ENCODE measurements at places on chromosomes 2 and 18. TPM values are rescaled to one million over a fixed set of nuclear protein-coding genes. Genes with fewer than 3 reads are reported as not detected.

DNA sequence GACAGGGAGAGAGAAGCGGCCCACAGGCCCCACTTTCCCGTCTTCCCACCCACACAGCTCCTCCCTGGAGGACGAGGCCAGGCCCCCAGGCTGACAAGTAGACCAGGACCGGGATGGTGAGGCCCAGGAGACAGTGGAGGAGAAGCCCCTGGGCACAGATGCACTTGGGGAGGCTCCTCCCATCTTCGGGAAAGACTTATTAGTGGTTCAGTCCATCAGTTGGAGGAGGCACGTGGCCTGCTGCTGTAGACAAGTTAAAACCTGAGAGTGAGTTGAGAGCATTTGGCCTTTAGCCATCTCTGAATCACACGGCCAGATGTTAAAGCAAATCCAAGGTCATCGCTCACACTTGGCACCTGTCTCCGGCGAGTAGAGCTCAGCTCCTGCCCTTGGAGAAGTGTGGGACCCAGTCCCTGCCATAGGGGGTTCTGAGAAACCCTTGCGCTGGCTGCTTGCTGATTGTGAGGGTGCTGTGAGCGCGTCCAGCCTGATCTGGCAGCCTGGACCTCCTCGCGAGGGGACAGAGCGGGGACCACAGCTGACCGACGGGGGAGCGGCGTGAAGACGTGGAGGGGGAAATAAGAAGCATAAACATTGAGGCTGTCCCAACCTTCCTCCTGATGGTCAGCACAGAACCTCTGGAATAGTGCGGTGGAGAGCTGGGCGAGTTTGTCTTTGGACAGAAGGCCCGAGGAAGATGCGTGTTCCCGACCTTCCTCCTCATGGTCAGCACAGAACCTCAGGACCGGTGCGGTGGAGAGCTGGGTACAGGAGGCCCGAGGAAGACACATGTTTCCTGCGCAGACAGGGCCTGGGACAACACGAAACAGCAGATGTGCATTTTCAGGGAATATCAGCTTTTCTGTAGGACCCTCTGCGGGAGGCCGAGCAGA, 24.7 kb upstream of the ALLC start:
- peak; percentile 9 for DNase-seq

RBBP8 gene
- 31.9 TPM for total RNA-seq

DNA sequence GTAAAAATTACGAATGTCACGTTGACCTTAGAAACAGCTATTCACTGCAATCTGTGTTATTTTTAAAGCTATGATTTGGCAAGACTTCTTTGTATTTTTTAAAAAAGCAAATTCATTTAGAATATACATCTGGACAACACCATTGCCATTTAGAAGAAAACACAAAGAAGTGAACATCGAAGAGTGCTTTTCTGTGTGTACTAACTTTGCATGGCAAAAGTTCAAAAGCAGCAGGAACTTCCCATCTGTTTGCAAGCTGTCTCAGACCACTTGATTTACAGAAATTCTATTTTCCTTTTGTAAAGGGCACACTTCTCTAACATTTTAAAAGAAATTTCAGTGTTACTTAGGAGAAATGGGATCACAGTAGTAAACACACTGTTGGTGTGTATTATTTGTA, 145.9 kb downstream of the CALCRL start:
- no peak for DNase-seq

DNA sequence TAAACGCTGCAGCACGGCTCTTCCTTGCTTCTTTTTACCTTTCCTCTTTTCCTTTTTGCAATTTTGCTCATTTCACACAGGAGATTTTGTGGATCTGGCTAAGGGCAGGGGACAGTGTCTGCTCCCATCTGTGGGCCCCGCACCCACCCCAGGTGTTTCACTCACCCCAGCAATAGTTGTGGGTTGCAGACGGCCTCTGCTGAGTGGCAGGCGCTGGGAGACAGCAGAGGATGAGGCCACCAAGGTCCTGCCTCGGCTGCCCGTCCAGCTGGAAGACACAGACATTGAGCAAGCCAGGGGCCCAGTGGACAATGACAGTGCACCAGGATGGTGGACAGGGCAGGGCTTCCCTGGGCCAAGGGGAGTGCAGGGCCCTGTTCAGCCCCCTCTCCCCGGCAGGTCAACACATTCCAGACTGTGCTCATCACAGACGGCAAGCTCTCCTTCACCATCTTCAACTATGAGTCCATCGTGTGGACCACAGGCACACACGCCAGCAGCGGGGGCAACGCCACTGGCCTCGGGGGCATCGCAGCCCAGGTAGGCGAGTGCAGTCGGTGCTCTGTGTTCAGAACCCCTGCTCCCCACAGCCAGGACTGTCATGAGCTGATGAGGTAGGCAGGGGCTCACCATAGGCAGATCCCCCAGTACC, 35.0 kb downstream of the SNED1 start:
- DNase-seq: no peak

DNA sequence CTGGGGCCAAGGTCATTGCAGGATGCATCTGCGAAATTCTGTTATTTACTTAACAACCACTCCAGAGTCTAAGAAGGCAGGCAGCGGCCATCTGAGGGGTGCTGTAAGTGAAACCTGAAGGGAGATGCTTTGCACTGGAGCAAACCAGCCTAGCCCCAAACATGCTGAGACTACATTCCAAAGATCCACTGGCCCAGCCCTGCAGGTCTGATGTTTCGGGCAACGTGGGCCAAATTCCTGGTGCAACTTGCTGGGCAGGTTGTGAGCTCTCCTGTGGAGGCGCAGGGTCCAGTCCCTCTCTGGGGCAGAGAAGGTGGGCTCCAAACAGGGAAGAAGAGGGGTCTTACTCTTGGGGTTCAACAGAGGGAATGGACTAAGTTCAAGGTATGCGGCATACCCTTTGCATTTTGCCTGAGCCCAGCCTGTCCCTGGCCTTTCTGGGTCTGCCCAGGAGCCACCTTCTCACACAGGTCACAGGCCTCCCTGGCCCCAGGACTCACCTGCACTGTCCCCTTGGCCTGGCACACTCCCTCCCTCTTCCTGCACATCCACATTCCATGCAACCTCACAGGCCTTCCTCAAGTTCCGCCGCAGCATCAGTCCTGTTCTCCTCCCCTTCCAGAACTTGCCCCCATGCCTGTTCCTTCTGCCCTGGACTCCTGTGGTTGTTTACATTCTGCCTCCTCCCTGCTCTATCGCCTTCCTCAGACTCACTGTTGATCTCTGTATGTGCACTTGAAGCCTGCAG, 5.1 kb upstream of the MAL start:
- no peak for DNase-seq

- no peak for DNase-seq
These were observed 669.7 kb downstream of the TDRD15 start for GRCh38 chr2:21793461-21793860.

DNA sequence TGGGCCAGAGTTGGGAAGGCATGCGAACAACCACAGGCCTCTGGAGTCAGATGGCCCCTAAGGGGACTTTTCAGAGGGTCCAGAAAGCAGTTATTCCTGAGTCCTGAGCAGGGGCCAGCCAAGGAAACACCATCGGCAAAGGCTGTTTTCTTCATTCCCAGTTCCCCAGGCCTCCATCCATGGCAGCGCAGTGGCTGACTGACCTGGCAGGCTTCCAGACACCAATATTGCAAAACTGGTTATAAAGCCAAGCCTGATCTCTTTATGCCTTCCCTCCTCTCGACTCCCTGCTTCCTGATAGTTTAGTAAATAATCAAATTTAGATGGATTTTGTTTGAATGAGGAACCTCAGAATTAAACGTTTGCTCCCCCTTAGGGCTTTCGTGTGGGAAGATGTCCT, 133.4 kb upstream of the ITGA6 start:
- DNase-seq: peak; percentile 43

MPP4 gene
- 0.52 TPM for total RNA-seq

DNA sequence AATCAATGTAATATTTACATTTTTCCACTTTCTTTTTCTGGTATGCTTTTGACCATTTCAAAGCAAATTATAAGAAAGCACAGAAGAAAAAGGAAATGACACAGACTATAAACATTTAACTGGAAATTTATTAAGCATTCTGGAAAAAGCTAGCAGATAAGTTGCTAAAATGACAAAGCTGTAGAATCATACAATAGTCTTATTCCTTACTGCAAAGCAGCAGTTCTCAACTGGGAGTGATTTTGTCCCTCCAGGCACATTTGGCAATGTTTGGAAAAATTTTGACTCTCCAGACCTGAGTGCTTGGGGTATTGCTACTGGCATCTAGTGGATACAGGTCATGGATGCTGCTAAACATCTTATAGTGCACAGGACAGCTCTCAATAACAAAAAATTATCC, 75.1 kb downstream of the MBD5 start:
- peak; percentile 12 for DNase-seq

IL1F10 gene
- not detected for total RNA-seq

CD207 gene
- total RNA-seq: not detected

GRCh38 chr2:53058526-53058925, 709.1 kb upstream of the CHAC2 start:
- DNase-seq: peak; percentile 54

GRCh38 chr2:57934659-57935058, 111.9 kb upstream of the VRK2 start:
- peak; percentile 14 for DNase-seq

GRCh38 chr2:42492691-42493467, 903 bp downstream of the KCNG3 start:
- DNase-seq: no peak

ASB18 gene
- 0.15 TPM for total RNA-seq

GRCh38 chr2:58598171-58598570, 357.0 kb upstream of the FANCL start:
- no peak for DNase-seq

DNA sequence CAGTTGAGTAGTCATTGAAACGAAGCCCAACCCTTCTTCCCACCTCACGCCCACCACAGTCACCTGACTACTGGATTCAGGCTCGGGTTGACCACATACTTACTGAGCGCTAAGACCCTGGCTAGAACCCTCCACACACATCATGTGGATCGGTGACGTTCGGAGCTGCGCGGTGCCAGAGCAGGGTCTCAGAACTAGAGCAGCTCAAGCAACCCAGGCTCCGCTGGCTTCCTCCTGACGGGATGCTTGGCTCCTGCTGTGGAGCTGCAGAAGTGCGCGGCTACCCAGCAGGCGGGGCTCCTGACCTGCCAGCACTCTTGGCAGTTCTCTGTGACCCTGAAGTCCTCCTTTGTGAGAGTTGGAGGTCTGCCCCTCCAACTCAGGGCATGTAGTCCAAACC, 90.6 kb upstream of the MBOAT2 start:
- no peak for DNase-seq

ACKR3 gene
- 0.86 TPM for total RNA-seq

GRCh38 chr2:128302011-128302743, 16.5 kb downstream of the HS6ST1 start:
- no peak for DNase-seq

DNA sequence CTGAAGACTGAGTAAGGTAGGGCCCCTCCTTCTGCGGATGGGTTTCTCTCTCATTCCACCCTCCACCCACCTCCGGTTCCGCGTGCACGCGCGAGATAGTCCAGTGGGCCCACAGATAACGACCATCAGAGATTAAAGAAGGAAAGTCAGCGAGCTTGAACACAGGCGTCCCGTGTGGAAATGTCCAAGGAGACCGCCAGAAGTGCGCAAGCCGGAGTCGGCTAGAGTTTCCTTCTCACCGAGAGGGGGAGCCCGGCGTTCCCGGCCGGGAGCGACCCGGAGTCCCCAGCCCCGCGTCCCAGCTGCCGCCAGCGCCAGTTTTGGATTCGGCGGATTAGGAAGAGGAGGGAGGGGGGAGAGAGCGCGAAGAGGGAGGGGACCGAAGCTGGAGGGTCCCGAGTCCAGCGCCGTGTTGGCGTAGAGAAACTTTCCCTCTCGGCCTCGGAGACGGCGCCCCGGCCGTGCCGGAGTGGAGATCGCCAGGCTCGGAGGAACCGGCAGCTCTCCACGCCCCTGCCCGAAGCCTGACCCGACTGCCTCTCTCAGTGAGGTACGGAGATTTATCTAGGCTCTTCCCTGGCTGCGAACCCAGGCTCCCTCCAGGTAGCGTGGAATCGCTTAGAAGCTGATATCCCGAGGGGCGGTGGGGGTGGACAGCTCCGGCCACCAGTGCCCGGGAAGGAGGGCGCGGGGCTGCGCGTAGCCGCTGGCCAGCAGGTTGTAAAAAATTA, at the start of gene GULP1:
GULP1 (plus strand) TSS at position 258 of the 731 bp plus-strand sequence. CDS start 185,829 bp downstream, outside the sequence.
- DNase-seq: peak; percentile 75

DSG1 gene
- not detected for total RNA-seq

GRCh38 chr18:21406116-21406515, 164.1 kb downstream of the GREB1L start:
- peak; percentile 42 for DNase-seq

GRCh38 chr2:88128654-88129312, 921 bp upstream of the FABP1 start:
- no peak for DNase-seq

DNA sequence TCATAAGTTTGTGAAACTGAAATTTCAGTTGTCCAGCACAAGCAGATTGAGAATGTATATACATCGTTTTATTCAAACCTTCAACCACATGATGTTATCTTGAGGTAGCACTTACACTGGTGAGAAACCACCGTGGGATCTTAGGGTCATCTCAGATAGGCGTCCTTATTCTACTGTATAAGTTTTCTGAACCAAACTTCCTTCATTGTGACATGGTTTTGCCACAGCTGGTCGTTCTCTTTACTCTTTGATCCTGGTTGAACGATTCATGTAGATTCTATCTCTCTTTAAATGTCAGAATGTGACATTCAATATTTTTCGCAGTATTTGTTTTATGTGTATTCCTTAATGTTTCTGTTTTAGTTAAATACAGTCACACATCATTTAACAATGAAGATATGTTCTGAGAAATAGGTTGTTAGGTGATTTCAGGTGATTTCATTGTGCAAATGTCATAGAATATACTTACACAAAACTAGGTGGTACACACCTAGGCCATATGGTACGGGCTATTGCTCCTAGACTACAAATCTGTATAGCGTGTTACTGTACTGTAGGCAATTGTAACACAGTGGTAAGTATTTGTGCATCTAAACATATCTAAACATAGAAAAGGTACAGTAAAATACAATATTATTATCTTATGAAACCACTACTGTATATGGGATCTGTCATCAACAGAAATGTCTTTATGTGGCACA, 17.9 kb upstream of the ARHGAP25 start:
- no peak for DNase-seq

KIF1A gene
- 0.40 TPM for total RNA-seq

SRBD1 gene
- total RNA-seq: 19.8 TPM

- no peak for DNase-seq
These were observed 48.9 kb upstream of the ASXL2 start for GRCh38 chr2:25926984-25927756.

- DNase-seq: no peak
These were observed 193.1 kb downstream of the LPIN1 start for GRCh38 chr2:11939523-11939922.

DNA sequence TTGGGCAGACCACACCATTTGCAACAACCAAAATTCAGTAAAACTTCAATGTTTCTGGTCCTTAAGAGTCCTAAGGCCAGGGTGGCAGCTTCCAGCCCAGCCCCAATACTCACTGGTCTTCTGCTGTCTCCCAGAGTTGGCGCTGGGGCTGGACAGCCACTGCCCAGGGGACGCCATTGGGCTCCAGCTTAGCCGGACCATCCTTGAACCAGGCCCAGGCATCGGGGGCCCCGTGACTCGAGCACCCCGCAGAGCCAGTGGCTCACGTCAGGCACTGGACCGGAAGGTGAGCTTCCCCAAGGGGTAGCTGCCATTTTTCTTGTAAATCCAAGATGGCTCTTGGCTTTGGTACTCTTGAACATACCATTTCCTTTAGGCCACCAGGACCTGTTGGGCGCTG, 21.8 kb downstream of the SNED1 start:
- DNase-seq: no peak

CRYGD gene
- total RNA-seq: not detected

GRCh38 chr2:167675906-167676305, 571.5 kb downstream of the STK39 start:
- no peak for DNase-seq

COMMD1 gene
- total RNA-seq: 30.8 TPM

- peak; percentile 54 for DNase-seq
These were observed 79.6 kb upstream of the ST6GAL2 start for GRCh38 chr2:106965611-106966010.

SULT1C4 gene
- total RNA-seq: not detected

All from PC-3 (cell line).